Stimulated activated CD4-positive, alpha-beta T cell treated with anti-CD3 and anti-CD28 coated beads, Interleukin-15, amount 100 ng/mL, for 1 hour (primary cell): ENCODE measurements at places on chromosomes 4 and X.

GRCh38 chr4:40454816-40455215, 119.7 kb downstream of the CHRNA9 start:
- DNase-seq, result no peak

DNA sequence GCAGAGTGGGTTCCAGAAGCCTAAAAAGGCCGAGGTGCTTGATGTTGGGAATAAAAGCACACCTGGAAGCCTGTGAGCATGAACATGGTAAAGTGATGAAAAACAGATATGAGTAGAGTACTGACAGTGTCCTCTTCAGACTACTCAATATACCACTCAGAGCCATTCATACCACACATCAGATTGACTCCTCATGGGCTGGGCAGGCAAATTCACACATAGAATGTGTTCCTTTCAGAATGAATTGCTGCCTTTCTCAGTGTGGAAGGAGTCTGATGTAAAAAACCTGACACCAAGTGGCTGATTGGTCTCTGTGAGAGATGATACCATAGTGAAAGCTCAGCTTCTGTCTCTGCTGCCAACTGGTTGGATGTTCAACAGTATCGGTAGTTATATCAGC, 442.7 kb downstream of the RAPGEF2 start:
- DNase-seq, result no peak

- no peak for DNase-seq
These were observed 28.2 kb downstream of the RAP1GDS1 start for GRCh38 chr4:98289375-98289774.

- no peak for DNase-seq
These were observed 46.0 kb upstream of the MAGED1 start for GRCh38 chrX:51847463-51847862.

DNA sequence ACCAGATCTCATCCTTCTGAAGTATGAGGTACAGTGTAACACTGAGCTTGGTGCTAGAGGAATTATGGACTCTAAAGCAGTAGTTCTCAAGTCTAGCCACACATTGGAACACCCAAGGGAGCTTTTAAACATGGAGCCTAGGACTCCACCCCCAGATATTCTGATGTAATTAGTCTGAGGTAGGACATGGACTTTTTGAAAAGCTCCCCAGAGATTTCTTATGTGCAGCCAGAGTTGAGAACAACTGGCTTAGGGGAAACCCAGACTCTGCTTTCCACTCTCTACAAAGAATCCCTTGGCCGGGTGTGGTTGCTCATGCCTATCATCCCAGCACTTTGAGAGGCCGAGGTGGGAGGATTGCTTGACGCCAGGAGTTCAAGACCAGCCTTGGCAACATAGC, 11.6 kb upstream of the GDPD2 start:
- no peak for DNase-seq

- no peak for DNase-seq
These were observed 248.0 kb upstream of the DCAF8L1 start for GRCh38 chrX:28229217-28229616.

GRCh38 chr4:93346840-93347239, 481.7 kb upstream of the ATOH1 start:
- no peak for DNase-seq
